ENCODE measurements at places on chromosomes 4 and X.

- no peak for DNase-seq
Measured at GRCh38 chrX:2650865-2651264, 40.2 kb upstream of the CD99 start.

DNA sequence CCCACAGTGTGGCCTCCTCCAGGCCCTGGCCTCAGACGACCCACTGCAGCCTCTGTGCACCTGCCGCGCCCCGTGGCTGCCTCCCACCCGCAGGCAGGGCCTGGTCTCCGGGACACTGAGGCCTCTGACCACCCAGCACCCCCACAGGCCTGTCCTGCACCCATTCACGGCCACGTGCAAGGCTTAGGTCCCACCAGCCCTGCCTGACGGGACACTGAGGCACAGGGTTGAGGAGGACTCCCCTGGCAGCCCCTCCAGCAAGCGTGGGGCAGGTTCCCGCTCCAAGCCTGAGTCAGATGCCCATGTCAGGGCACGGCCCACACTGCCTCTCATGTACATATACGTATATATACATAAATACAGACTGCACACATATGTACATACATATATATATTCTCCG lies 23.5 kb downstream of the NELFA start:
- DNase-seq: no peak

DNA sequence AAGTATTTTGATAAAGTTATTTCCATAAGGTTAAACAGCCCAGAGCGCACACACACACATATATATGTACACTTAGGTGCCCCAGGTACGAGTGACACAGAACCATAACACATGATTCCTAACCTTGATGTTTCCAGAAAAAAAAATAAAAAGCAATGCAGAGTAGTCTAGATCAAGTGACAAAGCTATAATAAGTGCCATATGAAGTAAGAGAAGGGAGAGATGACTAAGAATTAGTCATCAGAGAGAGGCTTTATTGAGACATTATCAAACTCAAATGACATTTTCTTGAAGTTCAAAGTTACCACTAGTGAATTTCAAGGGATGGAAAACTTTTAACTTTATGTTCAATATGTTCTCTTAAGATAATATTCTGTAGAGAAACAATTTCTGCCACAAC lies 215.0 kb downstream of the HTR2C start:
- no peak for DNase-seq

GRCh38 chr4:109979920-109980717 lies 67.4 kb downstream of the EGF start:
- no peak for DNase-seq

- DNase-seq: no peak
Measured at GRCh38 chr4:102599455-102599854, 98.3 kb downstream of the NFKB1 start.

GRCh38 chr4:137393044-137393443 lies 139.2 kb downstream of the PCDH18 start:
- DNase-seq: no peak

DNA sequence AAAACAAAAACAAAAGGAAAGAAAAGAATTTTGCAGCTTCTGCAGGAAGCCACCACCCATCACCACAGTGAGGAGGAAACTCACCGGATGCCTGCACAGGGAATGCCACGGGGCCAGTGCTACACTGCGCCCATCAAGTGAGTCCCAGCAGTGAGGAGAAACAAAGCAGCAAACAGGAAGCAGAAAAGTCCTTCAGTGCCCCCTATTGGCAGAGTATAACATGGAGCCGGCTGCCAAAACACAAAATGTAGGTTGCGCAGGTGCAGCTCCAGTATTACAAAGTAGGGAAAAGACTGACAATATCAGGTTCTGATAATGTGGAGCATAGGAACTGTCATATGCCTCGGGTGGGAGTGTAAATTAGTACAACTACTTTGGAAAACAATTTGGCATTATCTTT lies 23.3 kb upstream of the SCML2 start:
- DNase-seq: peak; percentile 27

GRCh38 chrX:136220540-136220939 lies 30.7 kb downstream of the MAP7D3 start:
- DNase-seq: no peak

DNA sequence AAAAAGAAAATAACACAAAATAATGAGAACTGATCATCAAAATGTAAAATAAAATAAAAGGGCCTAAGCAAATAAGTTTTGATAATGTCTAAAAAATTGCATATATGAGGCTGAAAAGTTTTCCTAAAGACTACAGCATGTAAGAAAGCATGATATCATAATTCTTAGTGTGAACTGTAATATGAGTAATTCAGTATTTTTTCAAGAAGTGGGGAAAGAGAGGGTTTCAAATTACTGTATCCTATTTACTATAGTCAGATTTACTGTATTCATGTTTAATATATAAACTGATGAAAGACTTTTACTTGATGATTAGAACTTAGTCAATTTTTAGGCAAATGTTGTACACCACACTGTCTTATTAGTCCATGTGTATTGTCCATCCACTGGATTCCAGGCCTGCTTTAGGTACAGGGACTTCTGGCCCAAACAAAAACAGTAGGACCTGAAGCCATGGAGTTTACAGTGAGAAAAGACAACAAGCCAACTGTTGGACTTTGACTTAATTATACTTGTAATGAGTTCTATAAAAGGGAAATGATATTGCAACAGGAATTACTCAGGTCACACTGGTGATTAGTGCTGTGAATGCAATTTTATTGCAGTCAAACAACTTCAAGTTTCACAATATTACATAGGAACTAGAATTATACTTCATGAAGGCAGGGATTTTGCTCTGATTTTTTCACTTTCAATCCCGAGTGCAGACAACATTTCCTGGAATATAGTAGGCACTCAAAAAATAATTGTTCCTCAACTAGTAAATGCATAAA lies 517.7 kb upstream of the GALNT7 start:
- no peak for DNase-seq

GRCh38 chr4:127120441-127121090 lies 512.2 kb upstream of the INTU start:
- DNase-seq: no peak
